Psoas muscle (tissue), 8 donors: ENCODE measurements at places on chromosomes 1 and 21. TPM values are rescaled to one million over a fixed set of nuclear protein-coding genes. Genes with fewer than 3 reads are reported as not detected.
A peak's percentile ranks its signal among the peaks of the same experiment; 100 is the strongest.

DNA sequence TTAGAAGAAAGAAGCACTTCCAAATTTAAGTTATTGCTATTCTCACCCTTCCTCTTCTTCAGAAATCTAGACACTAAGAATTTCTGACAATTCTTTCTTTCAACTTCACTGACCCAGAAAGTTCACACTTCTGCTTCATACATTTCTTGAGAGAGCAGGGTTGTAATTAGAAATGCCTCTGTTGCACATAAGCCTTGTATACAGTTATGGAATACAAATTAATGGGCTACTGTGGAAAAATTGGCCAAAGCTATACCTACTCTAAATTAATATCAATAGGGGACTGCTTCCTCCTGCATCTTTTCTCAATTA, 1.5 kb downstream of the TNFSF18 start:
- no peaks in the 10 kb centered on the region for H3K36me3 ChIP-seq
- H3K4me3 ChIP-seq: no peak overlapping the region
- DNase-seq: no peak
- no peaks in the 10 kb centered on the region for H3K4me1 ChIP-seq
- no peak overlapping the region for H3K27ac ChIP-seq
- no peaks in the 10 kb centered on the region for H3K27me3 ChIP-seq

- H3K36me3 ChIP-seq: no peaks in the 10 kb centered on the region
- no peak overlapping the region for H3K4me3 ChIP-seq
Measured at GRCh38 chr1:43293896-43294760, 6.7 kb upstream of the TIE1 start.

GRCh38 chr1:117674521-117675400, 68.9 kb downstream of the TENT5C start:
- no peaks in the 10 kb centered on the region for H3K27me3 ChIP-seq
- H3K27ac ChIP-seq: peak overlapping the region; percentile 37
- DNase-seq: no peak
- H3K36me3 ChIP-seq: no peaks in the 10 kb centered on the region
- H3K4me3 ChIP-seq: no peak overlapping the region

DNA sequence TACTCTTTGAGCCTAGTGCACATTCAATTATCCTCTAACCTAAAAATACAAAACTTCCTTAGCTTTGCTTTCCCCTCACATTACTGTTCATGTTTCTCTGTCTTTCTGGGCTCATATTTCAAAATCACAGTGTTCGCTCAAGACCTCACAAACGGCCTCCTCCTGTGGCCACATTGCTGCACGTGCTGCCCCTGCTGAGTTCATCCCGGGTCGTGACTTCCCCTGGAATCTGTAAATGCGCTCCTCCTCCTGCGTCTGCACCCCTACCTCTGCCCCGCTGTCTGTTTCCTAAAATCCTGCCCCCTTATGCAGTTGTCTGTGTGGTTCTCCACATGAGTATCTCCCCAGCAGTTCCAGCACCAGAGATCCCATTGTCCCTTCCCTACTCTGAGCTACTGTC, 45.5 kb upstream of the RAVER2 start:
- DNase-seq: no peak
- H3K4me3 ChIP-seq: no peak overlapping the region
- no peaks in the 10 kb centered on the region for H3K27me3 ChIP-seq
- H3K36me3 ChIP-seq: no peaks in the 10 kb centered on the region

Gene TLR5
- total RNA-seq: 3.1 TPM

GRCh38 chr1:224500796-224501195, 66.2 kb upstream of the WDR26 start:
- H3K27me3 ChIP-seq: no peaks in the 10 kb centered on the region
- H3K4me1 ChIP-seq: peaks cover 43% of the 10 kb centered on the region
- H3K27ac ChIP-seq: no peak overlapping the region
- no peak for DNase-seq

GRCh38 chr1:229223498-229223897, 47.4 kb upstream of the RAB4A start:
- H3K4me3 ChIP-seq: no peak overlapping the region
- H3K27ac ChIP-seq: no peak overlapping the region
- DNase-seq: no peak
- H3K4me1 ChIP-seq: no peaks in the 10 kb centered on the region
- H3K27me3 ChIP-seq: no peaks in the 10 kb centered on the region

DNA sequence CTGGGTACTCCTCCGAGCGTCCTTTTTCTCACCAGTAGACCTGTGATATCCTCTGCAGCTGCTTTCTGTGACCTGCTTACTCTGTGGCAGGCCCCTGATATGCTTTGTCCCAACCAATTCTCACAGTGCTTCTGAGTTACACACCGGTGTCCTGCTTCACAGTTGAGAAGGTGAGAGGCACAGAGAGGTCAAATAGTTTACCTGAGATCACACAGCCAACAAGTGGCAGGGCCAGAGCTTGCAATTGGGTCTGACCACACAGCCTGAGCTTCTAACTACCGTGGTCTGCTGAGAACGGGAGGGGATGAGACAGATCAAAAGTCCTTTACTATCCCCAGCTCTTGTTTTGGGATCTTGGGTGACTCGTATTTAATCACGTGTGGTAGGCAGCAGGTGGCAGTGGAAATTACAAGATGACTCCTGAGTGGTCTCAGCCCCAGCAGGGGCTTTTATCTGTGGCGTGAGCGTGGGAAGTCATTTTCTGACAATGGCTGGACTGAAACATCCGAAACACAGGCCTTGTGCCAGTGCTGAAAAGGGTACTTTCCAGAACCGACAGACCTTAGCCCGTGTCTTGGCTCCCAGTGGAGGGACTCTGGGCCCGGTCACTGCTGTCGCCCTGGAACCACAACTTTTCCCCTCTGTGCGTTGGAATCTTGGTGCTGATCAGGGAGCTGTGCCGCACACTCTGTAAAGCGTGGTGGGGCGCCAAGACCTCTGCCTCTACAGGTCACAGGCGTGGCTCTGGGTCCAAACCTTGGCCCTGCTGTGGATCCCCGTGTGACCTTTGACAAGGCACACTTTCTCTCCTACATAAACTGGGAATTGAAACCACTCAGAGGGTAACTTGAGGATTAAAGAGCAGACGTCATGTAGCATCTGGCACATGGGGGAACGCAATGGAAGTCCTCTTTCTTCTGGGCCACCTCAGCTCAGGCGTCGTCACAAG, 11.9 kb downstream of the THEMIS2 start:
- H3K36me3 ChIP-seq: no peaks in the 10 kb centered on the region
- H3K27me3 ChIP-seq: peaks cover 4% of the 10 kb centered on the region
- H3K4me1 ChIP-seq: no peaks in the 10 kb centered on the region
- no peak for DNase-seq

GRCh38 chr1:65469889-65470340, 49.4 kb downstream of the LEPR start:
- H3K27me3 ChIP-seq: no peaks in the 10 kb centered on the region
- no peak overlapping the region for H3K27ac ChIP-seq
- H3K4me3 ChIP-seq: no peak overlapping the region
- DNase-seq: no peak

- peaks cover 18% of the 10 kb centered on the region for H3K4me1 ChIP-seq
- peak overlapping the region; percentile 18 for H3K27ac ChIP-seq
- DNase-seq: no peak
- no peaks in the 10 kb centered on the region for H3K27me3 ChIP-seq
- H3K36me3 ChIP-seq: peaks cover 28% of the 10 kb centered on the region
Measured at GRCh38 chr1:214404154-214404553, 123.2 kb downstream of the SMYD2 start.

DNA sequence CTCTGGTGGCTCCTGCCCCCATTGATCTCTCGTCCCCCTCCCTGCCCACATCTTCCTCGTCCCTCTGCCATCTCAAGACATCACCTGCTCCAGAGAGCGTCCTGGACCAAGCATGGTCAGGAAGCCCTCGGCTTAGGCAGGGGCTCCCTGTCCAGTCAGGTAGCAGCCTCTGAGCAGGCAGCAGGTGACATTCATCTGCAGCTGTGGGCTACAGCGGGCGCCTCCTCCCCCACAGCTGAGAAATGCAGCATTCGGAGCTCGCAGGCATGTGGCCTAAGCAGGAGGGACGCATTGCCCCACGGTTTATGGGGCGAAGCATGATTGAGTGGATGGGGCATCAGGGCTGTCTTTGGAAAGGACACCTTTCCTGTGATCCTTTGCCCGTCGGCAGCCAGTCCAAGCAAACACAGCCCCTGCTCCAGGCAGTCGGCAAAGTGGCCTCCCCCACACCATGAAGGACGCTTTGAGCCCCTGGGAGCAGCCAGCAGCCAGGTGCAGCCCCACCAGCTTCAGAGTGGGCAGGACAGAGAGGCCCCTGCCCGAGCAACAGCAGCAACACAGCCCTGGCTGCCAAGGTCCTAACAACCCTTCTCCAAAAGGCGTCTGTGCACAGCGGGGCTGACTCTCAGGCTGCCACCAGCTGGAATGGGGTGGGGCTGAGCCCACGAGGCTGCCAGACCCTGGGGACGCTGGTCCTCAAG, 234.1 kb upstream of the VAMP3 start:
- H3K27ac ChIP-seq: no peak overlapping the region
- H3K4me3 ChIP-seq: no peak overlapping the region
- peak; percentile 28 for DNase-seq
- no peaks in the 10 kb centered on the region for H3K36me3 ChIP-seq
- H3K4me1 ChIP-seq: no peaks in the 10 kb centered on the region
- H3K27me3 ChIP-seq: peaks cover 4% of the 10 kb centered on the region

Gene CD1B
- total RNA-seq: not detected

Gene SLC1A7
- total RNA-seq: 0.36 TPM

DNA sequence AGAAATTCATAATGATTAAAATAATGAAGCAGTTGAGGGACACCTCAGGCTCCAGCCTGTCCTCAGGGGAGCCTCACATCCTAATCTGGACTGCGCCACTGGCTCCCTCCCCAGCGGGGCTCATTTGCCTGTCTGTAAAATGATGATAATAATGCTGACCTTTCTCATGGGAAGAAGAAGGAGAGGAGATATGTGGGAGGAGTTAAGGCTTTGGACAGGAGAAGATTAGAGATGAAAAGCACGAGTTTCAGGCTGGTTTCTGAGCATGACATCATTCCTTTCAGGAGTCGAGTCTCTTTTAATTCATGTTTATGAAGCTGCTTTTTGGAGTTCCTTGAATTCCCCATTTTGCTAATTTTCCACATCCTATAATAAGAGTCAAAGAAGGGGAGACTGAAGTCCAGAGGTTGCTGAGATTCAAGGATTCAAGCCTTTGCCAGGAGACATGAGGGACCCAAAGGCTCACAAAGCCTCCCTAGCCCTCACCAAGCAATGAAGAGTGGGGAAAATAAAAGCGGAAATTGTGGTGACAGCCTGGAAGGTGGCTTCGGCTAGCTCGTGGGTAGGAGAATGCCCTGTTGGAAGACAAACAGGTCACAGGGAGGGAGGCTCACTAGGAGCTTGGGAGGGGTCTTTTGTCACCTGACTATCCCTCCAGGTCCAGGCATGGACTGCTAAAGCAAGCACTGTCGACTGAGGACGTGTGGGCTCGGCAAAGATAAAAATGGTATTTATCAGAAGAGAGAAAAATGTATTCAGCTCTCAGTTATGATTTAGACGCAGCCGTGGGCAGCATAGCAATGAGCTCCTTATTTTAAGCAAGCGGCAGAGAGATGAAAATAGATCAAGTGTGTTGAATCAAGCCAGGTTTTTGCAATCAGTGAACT, 27.5 kb upstream of the STMN1 start:
- H3K27ac ChIP-seq: no peak overlapping the region
- no peaks in the 10 kb centered on the region for H3K36me3 ChIP-seq
- H3K4me1 ChIP-seq: no peaks in the 10 kb centered on the region
- no peak overlapping the region for H3K4me3 ChIP-seq
- H3K27me3 ChIP-seq: no peaks in the 10 kb centered on the region
- no peak for DNase-seq

DNA sequence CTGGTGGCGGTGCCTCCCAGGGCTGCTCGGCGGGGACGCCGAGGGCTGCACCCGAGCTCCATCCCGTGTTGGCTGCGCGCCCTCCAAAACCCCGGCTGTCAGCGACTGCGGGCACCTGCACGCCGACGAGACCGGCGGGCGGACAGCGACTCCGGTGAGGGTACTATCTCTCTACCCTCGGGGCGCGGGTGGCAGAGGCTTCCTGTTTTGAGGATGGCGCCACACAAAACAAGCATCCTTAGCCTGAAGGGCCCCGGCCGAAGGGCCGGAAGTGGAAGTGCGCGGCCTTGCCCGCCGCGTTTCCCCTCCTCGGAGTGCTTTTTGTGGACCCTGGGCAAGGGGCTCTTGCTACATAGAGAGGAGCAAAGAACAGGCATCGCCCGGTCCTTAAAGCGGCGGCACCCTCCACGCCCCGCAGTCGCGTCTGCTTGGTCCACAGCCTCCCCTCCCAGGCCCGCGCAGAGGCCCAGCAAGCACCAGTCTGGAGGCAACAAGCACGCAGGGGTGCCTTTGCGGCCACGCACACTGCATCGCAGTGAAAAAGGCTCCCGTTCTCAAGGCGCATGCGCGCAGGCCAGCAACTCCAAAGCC, 561 bp upstream of the COQ8A start:
- peaks cover 27% of the 10 kb centered on the region for H3K4me1 ChIP-seq
- H3K27me3 ChIP-seq: no peaks in the 10 kb centered on the region
- H3K4me3 ChIP-seq: peak overlapping the region; percentile 79
- peak overlapping the region; percentile 97 for H3K27ac ChIP-seq

Gene S100A1
- 1,205 TPM for total RNA-seq

DNA sequence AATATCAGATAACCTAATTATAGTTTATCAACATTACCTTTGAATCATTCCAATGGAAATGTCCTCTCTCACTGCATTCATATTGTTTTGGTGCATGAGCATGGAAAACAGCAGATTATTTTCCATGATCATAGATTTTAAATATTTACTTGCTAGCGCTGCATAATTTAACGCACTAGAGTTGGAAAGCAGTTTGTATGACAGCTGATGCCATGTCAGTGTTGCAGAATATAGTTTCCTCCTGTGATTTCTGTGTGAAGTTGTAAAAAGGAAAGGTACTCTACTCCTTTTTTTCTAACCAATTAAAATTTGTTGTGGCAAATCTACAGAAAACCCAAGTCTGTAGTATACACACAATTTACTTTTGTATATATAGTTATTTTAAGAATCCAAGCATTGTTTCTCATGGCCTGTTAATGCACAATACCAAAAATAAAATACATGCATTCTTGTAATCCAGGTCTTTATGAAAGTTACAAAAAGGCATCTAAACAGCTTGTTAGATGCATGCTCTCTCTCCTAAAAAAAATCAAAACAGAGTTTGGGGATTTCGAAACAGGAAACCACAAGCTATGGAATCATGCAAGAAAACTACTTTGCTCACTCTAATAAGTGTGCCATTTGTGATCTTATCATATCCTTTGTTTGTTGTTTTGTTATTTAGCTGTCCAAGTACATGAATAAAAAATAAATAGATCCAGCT, 1.9 kb upstream of the ATG4C start:
- no peaks in the 10 kb centered on the region for H3K27me3 ChIP-seq
- H3K36me3 ChIP-seq: no peaks in the 10 kb centered on the region
- no peak for DNase-seq
- H3K4me3 ChIP-seq: no peak overlapping the region
- no peak overlapping the region for H3K27ac ChIP-seq

GRCh38 chr21:46326110-46326703, 2.3 kb downstream of the PCNT start:
- H3K27ac ChIP-seq: peak overlapping the region; percentile 94
- peaks cover 24% of the 10 kb centered on the region for H3K4me1 ChIP-seq
- DNase-seq: no peak
- H3K36me3 ChIP-seq: peaks cover 46% of the 10 kb centered on the region

Gene DISP3
- total RNA-seq: not detected

GRCh38 chr1:30011970-30012369, 711.4 kb downstream of the MATN1 start:
- H3K27me3 ChIP-seq: no peaks in the 10 kb centered on the region
- DNase-seq: no peak
- H3K27ac ChIP-seq: no peak overlapping the region
- H3K4me1 ChIP-seq: no peaks in the 10 kb centered on the region
- no peaks in the 10 kb centered on the region for H3K36me3 ChIP-seq

GRCh38 chr1:203402152-203402551, 51.2 kb upstream of the FMOD start:
- peak overlapping the region; percentile 62 for H3K27ac ChIP-seq
- DNase-seq: no peak
- H3K4me3 ChIP-seq: no peak overlapping the region
- H3K36me3 ChIP-seq: no peaks in the 10 kb centered on the region
